ENCODE measurements at places on chromosomes 16 and 17.

DNA sequence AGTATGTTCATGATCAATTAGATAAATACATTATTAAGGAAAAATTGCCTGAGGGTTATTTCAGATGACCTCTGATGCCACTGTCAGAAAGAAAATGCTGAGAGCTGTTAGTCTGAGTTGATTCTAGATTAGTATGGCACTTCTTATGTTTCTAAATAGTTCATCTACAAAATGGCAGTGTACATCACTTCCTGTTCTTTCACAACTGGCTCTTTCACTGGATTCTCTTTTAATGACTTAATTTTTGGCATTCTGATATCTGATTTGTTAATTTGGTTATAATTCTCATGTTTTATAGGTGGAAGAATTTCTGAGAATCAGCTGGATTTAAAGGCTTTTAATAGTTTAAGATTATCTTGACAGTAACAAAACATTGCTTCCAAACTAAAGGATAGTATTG, 3.3 kb downstream of the TAOK1 start:
- no peak for DNase-seq

GRCh38 chr16:69244336-69244735, 57.4 kb downstream of the SNTB2 start:
- DNase-seq = no peak

GRCh38 chr16:70551788-70552187, 28.2 kb downstream of the SF3B3 start:
- DNase-seq = no peak

GRCh38 chr17:29169806-29170591, 10.2 kb downstream of the MYO18A start:
- no peak for DNase-seq

GRCh38 chr17:49747632-49748031, 16.3 kb downstream of the FAM117A start:
- no peak for DNase-seq
